ENCODE measurements at places on chromosomes 6 and 20.

GRCh38 chr20:34164381-34164984 is 52.4 kb upstream of the EIF2S2 start:
- DNase-seq = no peak

DNA sequence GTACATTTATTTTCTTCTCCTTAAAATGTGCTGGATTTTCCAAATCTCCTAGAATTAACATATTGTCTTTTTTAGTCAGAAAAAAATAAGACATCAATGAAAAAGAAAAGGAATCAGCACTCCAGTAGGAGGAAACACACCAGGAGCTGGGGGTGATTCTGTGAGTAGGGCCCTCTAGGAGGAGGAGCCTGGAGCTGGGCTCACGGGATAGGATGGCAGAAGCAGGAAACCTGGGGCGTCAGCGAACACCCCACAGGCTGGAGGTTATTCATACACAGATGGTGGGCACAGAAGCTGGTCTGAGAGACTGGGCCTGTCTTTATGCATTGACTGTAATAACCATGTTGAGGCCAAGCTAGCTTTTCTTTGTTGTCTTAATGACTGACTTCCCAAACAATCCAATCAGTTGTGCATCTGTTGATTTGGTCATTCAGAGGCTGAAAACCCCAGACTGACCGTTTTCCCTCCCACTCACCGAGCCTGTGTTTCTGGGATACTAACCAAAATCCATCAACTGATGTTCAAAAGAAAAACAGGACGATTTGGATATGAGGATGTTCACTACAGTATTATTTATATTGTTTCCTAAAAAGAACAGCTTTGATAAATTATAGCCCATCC is 53.1 kb downstream of the CPNE5 start:
- no peak for DNase-seq

DNA sequence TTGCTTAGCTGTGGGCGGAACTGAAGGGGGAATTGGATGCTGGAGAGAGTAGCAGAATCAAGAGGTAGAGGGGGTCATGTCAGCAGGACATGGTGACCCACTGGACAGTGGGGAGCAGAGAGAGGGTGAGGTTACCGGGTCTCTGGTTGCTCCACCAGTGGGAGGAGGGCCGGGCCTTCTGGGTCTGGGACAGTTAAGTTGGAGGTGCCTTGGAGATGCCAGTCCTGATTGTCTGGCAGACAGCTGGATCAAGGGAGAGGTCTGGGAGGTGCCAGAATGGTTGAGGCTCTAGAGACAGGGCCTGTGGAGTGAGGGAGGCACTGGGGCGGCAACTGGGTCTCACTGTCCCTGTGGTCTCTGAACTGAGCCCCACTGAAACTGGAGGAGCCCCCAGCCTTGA is 24.6 kb downstream of the MANBAL start:
- no peak for DNase-seq

DNA sequence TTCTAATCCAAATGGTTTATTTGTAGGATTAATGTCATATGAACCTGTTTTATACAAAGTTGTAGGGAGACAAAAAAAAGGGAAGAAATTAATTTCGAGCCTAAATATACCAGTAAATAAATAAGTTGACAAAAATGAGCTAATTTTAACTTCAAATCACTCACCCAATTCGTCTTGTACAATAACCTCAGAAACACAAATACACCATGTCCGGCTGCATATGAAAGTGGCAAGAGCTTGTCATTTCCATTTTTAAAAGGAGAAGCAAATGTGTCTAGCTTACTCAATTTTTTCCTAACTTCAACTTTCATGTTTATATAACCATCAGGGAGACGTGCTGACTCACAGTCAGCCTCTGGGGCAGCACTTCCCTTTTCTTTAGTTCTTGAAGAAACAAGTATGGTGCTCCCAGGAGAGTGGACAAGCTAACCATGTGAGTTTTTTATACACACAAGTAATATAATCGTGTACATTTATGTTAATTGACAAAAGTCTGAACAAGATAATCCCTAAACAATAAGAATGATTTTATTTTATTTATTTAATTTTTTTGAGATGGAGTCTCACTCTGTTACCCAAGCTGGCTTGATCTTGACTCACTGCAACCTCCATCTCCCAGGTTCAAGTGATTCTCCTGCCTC is 55.5 kb upstream of the SGK1 start:
- no peak for DNase-seq

DNA sequence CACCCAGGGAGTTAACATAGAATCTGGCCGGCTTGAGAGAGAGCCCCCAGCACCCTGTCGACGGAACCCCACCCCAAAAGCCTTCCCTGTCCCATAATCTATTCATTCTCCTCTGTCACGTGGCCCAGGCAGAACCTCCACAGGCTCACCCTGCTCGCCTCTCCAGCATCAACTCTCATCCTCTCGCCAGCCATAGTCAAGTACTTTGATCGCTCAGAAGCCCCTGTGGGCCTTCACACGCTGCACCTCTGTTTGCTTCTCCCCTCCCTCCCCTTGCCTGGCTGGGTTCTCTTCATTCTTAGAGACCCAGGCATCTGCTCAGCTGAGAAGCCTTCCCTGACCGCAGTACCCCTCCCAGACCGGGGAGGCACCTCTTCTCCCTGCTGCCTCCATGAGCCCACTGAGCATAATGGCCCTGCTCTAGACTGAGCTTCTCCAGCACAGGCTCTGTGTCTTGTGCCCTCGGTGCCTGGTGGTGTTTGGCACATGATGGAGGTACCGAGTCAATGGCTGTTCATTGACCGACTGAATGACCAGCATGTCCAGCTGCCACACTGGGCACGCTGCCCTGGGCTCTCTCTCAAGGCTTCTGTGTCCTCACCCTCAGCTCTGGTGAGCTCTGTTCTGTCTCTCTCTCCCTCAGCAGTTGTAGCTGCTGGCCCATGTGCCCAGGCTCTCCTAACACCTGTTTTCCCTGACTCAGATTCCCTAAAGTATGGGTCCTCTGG is 33.7 kb downstream of the PKIG start:
- no peak for DNase-seq

- no peak for DNase-seq
Measured at GRCh38 chr6:36368921-36369865, 18.3 kb downstream of the ETV7 start.

DNA sequence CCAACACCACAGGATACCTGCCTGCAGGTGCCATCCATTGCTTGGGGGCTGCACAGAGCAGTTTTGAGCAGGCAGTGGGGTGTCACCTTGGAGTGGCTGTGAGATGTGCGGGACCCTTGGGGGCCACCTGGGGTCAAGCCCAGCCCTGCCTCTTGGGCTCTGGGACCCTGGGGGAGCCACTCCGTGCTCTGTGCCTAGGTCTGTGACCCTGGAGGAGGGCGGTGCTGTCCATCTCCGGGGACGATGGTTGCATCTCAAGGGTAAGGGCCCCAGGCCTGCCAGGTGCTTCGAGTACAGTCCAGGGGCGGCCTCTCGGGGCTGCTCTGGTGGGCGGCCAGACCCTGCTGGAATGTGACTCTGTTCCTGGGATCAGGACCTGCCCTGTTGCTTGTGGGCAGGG is 8.7 kb upstream of the GATA5 start:
- DNase-seq = no peak

DNA sequence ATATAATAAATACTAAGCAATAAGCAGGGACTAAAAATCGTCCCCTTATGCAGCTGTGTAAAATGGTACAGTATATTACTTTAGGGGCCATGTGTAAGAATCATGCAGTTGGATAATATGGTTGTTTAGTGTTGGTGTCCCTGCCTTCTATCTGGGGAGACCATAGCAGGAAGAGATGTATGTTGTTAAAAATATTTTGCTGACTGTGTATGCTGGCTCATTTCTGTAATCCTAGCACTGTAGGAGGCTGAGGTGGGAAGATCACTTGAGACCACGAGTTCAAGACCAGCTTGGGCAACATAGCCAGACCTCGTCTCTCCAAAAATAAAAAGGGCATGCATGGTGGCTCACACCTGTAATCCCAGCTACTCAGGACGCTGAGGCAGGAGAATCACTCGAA is 5.6 kb downstream of the PANK2 start:
- DNase-seq = no peak

DNA sequence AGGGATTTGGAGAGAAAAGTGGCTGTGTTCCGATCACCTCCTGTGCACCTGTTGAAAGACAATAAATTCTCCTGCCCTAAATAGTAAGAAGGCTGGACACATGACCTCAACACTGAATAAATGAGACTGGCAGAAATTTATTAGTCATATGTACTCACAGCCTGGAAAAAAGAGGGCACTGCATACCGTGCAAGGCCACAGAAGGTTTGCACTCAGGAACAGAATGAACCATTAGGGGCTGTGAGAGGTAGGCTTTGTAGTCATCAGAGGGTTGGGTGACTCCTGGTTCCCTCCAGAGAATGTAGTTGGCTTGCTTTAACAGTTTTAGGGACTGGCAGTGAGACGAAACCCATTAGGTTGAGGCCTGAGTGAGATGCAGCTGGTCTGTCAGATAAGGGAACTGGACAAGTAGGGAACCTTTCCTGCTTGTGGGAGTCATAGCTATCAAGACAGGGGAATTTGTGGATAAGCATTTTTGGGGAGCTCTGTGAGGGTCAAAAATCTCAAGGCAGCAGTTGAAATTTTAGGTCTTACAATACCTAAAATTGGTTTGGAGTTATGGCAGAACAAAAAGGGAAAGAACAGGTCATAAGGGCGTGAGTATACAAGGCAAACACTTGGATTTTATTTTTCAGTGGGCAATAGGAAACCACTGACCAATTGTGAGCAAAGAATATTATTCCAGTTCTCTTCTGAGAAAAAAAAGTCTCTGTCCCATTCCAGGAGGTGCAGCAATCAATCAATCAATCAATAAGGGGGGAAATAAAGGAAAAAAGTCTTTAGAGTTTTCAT is 67.9 kb upstream of the BTN3A2 start:
- no peak for DNase-seq

DNA sequence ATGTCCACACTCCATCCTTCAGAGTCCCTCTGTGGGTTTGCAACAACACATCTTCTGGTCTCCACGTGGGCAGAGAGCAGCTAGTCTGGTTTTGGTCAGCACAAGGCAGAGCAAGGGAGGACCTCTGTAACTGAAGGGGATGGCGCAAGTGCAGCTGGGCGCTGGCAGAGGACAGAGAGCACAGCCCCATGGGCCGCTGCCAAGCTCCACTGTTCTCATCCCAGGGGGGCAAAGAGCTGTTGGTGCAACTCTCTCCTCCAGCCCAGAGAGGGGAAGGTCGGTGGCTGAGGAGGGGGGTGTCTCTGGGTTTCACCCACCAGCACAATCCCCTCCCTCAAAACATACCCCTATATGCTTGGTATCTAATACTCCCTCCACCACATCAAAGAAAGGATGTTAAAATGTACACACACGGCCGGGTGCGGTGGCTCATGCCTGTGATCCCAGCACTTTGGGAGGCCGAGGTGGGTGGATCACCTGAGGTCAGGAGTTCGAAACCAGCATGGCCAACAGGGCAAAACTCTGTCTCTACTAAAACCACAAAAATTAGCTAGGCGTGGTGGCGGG is 9.1 kb downstream of the ATP9A start:
- DNase-seq = no peak

GRCh38 chr6:25503686-25504085 is 148.3 kb upstream of the SCGN start:
- no peak for DNase-seq

- no peak for DNase-seq
Measured at GRCh38 chr6:139172151-139172550, 37.3 kb downstream of the HECA start.

DNA sequence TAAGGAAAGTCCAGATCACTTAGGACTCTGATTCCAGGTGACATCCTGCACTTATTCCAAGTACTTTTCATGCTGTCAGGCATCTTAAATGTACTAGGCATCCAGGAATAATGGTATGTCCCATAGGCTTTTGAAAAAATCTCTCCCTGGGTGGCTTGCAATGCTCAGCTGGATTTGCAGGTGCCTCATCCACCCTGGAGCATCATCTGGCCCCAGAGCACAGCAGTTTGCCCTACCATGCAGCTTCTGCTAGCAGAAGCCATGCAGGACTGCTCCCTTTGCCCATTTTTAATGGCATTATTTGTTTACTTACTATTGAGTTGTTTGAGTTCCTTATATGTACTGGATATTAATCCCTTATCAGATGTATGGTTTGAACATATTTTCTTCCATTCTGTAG is 45.2 kb downstream of the DZANK1 start:
- no peak for DNase-seq

All from glutamatergic neuron (in vitro differentiated cells).